DND-41 (cell line): ENCODE measurements at places on chromosomes 6 and 20.

DNA sequence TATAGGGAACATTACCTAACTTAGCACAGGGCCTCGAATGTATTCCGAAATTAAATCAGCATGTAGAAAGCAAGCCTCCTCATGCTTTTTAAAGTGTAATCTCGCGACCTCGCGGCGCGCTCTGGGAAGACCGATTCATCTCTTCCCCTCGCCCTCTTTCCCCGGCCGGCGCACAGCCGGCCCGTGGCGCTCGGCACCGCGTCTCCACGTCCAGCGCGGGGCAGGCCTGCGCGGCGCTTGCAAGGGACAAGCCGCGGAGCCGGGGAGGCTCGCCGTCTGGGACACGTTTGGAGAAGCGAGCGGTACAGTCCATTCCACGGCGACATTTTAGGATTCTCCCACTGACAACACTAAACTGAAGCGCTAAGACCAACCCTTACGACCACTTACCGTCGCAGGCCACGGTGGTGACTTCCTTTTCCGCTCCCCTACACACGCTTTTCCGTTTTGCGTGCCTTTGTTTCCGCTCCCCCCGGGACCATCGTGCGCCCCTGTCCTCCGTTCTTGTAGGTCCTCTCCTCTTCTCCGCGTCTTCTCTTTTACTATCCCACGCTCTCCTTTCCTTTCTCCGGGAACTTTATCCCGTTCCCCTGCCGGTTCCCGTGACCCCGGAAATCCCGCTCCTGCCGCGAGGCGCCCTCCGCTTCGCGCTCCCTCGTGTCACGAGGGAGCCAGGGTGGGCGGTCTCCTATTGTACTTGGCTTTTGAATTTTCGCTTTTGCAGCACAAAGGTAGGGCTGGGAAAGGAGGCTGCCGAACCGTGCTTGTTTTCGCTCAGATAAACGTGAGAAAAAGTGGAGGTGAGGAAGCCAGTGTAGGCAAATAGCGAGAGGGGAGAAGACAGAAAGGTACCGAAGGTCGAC is at the start of gene ECHDC1:
ECHDC1 (minus strand) TSS at position 664 of the 863 bp plus-strand sequence. CDS start 12,581 bp downstream, outside the sequence.
- DNase-seq = peak; percentile 84

DNA sequence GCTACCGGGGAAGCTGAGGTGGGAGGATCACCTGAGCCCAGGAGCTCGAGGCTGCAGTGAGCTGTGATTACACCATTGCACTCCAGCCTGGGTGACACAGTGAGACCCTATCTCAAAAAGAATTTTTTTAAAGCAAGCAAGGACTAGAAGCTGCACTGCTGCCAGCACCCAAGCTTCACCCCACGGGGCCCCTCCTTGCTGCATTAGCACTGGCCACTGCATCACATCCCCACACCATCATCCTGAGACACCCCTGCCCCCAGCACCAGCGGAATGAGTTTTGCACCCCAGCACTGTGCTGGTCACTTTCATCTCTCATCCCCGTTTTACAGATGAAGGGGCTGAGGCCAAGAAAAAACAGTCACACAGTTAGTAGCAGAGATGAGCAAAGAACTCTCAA is 30.9 kb downstream of the TBC1D7 start:
- DNase-seq = no peak

- DNase-seq = no peak
These were observed 23.6 kb upstream of the HLA-E start for GRCh38 chr6:30465595-30466306.

DNA sequence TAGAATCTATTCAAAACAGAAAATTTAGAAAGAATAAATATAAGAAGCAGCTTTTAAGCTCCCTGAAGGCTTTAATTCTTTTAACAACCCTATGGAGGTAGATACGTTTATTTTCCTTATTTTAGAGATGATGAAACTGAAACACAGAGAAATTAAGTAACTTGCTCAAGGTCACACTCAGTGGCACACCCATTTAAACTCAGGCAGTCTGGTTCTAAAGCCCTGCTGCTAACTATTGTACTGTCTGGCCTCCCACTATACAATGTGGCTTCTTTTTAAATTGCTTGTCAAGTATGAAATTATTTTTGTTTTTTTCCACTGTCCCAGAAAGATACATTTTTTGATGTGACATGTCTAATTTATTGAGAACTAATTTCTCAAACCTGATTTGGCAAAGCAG is 55.7 kb downstream of the FAM217A start:
- DNase-seq = no peak

GRCh38 chr6:40799296-40800140 is 212.4 kb upstream of the LRFN2 start:
- DNase-seq = no peak

GRCh38 chr20:24043294-24043693 is 54.7 kb upstream of the GGTLC1 start:
- no peak for DNase-seq

DNA sequence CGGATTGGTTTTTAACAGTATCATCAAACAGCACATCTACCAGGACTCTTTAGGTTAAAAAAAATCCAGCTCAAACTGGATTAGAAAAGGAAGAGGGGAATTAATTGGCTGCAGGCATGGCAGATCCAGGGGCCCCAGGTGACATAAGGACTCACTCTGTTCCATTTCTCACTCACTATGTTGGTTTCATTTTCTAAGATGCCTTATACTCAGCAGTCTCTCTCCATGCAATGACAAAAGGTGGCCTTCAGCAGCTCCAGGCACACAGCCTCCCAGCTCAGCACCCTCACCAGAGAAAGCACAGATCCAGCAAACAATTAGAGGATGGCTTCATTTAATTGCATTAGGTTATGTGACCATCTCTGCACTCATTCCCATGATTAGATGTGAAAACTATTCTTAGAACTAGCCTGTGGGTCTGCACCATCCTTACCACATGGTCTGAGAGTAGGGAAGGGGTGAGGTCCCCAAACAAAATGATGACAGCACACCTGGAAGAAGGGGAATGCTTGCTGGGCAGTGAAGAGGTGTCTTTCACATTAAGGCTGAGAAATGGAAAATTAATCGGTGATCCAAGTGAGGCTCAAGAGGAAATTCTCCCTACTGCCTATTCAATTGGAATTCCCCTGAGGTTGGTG is 243.1 kb downstream of the CDH26 start:
- DNase-seq = no peak

- DNase-seq = no peak
These were observed 1.4 kb downstream of the GLO1 start for GRCh38 chr6:38701551-38701950.

DNA sequence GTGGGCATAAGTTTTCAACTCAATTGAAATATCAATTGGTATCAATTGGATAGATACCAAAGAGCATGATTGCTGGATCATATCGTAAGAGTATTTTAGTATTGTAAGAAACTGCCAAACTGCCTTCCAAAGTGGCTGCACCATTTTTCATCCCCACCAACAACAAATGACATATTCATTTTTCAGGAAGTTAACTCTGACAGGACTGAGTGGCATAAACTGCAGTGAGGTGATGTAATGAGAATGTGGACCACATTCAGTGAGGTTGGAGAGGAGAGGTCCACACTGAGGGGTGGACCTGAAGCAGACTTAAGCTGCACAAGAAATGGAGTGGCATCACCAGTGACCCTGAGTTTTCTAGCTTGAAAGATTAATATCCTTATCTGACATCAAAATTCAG is 11.6 kb upstream of the CALHM6 start:
- DNase-seq = no peak

DNA sequence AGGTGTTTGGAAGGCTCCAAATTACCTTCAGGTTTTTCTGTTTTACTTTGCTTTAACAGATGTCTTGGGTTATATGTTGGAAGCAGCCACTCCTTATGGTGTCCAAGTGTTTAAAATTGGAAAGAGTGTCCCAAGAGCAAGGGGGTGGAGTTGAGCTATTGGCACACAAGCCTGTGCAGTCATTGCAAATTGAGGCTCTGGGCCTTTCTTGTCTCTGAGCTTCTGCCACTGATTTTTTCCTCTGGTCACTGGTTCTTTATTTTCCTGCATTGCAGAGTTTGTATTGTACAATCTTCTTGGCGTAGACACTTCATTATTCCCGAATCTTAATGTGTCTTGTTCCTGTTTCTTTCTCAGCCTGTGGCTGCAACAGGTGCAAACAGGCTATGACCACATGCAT is 598.8 kb downstream of the RNF144B start:
- no peak for DNase-seq

DNA sequence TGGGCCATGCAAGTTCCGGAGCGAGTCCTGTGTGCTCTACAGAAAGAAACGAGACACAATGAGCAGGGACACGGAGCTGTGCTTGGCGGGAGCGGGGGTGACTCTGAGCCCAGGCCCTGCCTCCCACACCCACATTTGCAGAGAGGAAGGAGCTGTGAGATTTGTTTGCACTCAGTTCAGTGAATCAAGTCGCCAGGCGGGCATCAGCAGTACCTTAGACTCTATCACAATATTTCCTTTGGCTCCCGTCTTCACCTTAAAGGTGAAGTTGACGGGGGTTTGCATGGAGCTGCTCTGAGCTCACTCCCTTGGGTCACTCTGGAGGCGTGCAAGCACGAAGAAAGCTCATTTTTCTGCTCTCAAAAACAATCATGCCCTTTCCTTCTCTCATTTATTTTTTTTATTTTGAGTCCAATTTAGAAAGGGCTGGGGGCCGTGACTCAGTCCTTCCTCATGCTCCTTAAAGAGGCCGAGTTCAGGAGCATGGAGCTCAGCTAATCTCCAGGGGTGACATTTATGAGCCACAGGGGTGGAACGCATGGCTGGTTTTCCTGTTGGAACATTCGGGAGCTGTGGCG is 188.2 kb downstream of the NFATC2 start:
- DNase-seq = no peak

DNA sequence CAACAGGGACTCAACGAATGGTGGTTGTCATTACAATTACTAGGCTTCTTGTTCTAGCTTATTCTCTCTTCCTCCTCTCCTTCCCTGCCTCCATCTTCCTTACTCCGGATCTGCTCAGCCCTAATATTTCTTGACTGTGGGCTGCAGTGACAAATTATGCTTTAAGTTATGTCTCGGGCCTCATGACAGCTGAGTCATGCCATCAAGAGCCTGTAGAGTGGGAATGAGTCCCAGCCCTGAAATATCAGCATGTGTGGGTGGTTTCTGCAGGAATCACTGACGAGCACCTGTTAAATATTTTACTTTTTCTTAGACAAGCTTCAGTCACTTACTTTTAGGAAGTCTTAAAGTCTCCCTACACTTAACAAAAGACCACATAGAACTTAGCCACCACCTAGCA is 83.1 kb upstream of the CBLN4 start:
- no peak for DNase-seq

GRCh38 chr6:32416036-32416435 is 9.1 kb upstream of the BTNL2 start:
- no peak for DNase-seq

DNA sequence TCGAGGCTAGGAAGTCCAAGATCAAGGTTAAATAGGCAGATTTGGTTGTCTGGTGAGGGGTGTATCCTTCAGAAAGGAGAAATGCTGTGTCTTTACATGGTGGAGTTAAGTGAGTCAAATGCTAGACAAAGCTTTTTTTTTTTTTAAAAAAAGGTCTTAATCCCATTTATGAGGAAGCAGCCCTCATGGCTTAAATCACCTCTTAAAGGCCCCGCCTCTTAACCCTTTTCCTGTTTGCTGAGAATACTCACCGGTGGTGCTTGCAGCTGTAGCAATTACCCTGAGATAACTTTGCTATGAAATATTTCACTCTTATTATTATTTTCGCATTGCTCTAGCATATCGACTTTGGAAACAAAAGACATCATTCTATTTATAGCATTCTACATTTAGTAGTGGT is 30.8 kb downstream of the FBXO30 start:
- peak; percentile 51 for DNase-seq

- DNase-seq = no peak
These were observed 30.6 kb downstream of the THBS2 start for GRCh38 chr6:169223006-169223405.
